Effector CD8-positive, alpha-beta T cell (primary cell): ENCODE measurements at places on chromosomes 7 and 10.

DNA sequence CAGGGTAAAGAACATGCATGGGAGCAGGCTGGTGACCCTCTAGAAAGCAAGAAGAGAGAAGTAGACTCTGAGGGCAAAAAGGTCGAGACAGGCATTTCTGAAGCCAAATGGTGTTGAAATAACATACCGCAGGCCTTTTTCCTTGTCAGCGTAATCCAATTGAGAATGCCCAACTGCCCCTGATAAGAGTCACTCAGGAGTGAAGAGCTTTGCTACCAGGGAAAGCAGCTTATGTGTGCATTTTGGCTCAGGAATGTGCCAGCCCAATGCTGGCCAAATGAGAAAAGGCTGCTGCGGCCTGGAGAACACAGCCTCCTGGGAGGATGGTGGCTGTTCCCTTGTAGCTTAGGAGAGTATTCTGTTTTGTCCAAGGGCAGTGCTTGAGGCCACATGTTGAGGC, 61.4 kb upstream of the NFKB2 start:
- no peak for DNase-seq

DNA sequence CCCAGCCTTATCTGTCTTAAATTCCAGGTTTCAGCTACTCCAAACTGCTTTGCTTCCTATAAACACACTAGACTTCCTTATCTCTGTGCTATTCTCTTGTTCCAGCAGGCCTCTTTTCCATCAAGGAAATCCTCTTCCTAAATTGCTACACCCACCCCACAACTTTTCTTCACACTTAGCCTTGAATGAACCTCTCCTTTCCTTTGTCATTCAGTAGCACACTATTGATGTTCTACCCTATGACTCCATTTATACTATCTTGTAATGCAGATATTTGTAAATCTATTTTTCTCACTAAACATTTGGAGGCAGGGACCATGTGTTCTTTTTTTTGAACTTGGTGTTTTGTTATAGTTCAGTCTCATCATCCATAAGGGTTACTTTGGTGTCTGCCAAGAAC, 3.7 kb downstream of the SLC16A9 start:
- DNase-seq, result no peak

- DNase-seq, result no peak
Observed at GRCh38 chr7:132551886-132552285, 24.4 kb downstream of the PLXNA4 start.

GRCh38 chr7:101790566-101791293, 26.7 kb upstream of the CUX1 start:
- no peak for DNase-seq

- DNase-seq, result no peak
Observed at GRCh38 chr7:2017481-2017891, 215.3 kb downstream of the MAD1L1 start.

DNA sequence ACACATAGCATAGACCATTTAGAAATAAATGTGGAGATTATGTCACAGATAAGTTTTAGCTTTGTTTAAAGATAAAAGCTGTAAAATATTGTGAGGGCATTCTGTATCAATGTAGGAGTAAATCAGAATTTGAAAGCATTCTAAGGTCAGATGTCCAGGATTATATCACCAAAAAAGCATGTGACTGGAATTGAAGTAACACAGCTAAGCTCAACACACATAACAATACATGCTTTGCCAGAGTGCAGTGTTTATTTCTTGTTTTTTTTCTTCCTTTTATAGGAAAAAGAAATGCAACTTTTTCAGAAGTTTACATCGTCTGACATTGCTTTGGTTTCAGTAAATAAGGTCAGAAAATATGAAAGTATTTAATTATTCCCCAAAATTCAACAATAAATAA, 183.4 kb downstream of the HTR7 start:
- no peak for DNase-seq

- no peak for DNase-seq
Observed at GRCh38 chr10:49289480-49289879, 9.5 kb upstream of the C10orf71 start.

DNA sequence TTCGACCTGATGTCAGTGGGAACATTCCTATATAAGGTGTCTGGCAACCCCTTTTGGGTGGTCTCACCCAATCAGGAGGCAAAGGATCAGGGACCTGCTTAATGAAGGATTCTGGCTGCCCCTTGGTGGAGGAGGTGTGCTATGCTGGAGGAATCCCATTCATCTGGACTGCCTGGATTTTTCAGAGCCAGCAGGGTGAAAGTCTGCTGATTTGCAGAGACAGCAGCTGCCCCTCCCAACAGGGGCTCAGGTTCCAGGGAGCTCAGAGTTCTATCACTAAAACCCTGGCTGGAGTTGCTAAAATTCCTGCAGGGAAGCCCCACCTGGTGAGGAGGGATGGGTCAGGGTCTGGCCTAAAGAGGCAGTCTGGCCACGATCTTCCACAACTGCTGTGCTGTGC, 398.5 kb upstream of the CNTNAP2 start:
- no peak for DNase-seq

DNA sequence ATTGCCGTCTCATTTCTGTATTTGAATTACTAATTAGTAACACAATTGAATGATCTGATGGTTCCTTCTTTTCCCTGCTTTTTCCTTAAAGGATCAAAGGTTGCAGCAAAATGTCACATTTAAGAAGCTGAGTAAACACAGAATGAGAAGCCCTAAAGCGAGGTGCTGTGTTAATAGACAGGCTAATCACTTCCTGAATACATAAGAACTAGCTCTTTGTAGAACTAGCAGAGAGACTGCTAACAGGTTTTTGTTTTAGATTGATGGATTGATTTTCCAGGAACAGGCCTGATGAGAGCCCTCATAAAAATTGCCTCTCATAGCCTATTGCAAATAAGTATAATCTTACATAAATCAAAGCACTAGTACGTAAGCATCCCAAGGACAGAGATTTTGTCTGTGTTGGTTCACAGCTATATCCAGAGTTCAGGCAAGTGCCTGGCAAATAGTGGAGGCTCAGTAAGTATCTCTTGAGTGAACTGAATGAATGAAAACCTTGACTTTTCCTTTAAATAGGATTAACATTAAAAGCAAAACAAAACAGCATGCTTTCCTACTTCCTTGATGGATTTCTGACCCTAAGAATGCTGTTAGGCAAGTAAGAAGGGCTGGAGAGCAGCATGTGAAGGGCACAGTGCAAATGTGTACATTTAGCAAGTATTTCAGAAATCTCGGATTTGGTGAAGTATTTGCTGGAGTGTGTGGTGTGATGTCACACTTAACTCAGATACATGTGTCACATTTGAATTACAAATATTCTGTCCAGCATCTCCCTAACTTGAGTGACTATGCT, 3.3 kb downstream of the TMEM229A start:
- DNase-seq, result no peak

GRCh38 chr10:119177708-119178371, 772 bp downstream of the PRDX3 start:
- DNase-seq, result no peak

DNA sequence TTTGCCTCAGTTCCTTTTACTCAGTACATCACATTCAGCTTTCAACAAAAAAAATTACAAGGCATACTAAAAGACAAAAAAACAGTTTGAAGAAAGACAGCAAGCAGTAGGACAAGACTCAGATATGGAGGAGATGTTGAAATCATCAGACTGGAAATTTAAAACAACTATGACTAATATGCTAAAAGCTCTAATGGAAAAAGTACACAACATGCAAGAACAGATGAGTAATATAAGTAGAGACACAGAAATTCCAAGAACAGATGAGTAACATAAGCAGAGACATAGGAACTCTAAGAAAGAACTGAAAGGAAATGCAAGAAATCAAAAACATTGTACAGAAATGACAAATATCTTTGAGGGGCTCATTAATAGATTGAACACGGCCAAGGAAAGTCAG, 402.6 kb downstream of the NEBL start:
- no peak for DNase-seq
